Adrenal gland (tissue), 19 donors: ENCODE measurements at places on chromosomes 2 and 18. TPM values are rescaled to one million over a fixed set of nuclear protein-coding genes. Genes with fewer than 3 reads are reported as not detected.

GRCh38 chr2:56624181-56624580 lies 440.4 kb downstream of the CCDC85A start:
- no peaks in the 10 kb centered on the region for H3K27me3 ChIP-seq
- DNase-seq, result no peak
- H3K27ac ChIP-seq, result no peak overlapping the region
- no peak overlapping the region for H3K4me3 ChIP-seq
- H3K36me3 ChIP-seq, result no peaks in the 10 kb centered on the region
- no peaks in the 10 kb centered on the region for H3K4me1 ChIP-seq

Gene GRB14
- total RNA-seq, result 23.8 TPM

- no peak overlapping the region for H3K4me3 ChIP-seq
- peaks cover 13% of the 10 kb centered on the region for H3K4me1 ChIP-seq
- H3K27ac ChIP-seq, result no peak overlapping the region
These were observed 30.2 kb downstream of the PRKCE start for GRCh38 chr2:45681675-45682074.

Gene SP140
- 1.3 TPM for total RNA-seq

Gene KIF1A
- total RNA-seq, result 1.3 TPM

DNA sequence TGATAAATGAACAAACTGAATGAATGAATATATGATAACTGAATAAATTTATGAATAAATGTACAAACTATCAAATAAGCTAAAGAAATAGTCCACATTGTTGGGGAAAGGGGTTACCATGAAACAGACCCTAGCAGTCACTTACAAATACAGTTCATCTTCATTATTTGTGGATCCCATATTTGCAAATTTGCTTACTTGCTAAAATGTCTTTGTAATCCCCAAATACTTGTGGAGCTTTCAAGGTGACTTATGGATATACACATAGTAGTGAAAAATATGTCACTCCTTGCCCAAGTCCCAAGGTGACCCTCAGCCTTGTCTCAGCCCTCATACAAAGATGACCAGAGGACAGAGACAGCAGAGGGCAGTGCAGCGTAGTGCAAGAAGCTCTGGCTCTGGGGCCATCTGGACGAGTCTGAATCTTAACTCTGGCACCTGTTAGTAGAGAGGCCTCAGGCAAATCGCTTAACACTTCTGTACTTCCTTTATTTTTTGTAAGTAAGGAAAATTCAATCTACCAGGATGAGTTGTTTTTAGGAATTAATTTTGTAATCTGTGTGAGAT lies 3.1 kb downstream of the PAIP2B start:
- H3K36me3 ChIP-seq, result no peaks in the 10 kb centered on the region
- no peaks in the 10 kb centered on the region for H3K27me3 ChIP-seq
- no peaks in the 10 kb centered on the region for H3K4me1 ChIP-seq
- H3K27ac ChIP-seq, result no peak overlapping the region
- peak; percentile 58 for DNase-seq

DNA sequence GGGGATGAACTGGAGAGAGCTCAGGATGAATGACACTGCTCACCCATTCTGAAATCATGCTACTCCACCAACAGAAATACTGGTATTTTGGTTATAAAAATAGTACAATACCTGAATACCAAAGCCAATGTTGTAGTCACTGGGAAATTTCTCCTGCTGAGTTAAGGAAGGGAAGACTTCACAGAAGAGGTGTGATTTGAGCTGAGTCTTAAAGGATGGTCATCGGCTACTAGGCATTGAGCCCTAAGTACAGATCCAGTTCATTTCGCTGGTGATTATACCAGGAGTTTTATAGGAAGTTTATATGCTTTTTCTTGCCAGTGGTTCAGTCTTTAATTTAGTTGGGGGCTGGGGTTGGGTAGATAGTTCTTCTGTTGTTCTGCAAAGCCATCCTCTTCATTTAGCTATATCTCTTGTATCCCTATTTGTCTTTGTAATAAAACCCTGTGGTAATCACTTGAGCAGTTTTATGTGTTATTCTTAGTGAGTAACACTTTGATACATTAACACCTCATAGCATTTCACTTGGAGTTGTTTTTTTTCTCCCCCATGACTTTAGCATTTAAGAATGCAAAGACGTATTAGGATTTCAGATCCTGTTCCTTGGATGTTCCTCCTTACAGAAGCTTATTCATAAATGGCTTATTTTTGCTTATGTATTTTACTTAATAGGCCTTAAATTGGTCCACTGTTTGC lies 239.9 kb upstream of the FOSL2 start:
- no peaks in the 10 kb centered on the region for H3K36me3 ChIP-seq
- no peak overlapping the region for H3K4me3 ChIP-seq
- no peak overlapping the region for H3K27ac ChIP-seq
- no peaks in the 10 kb centered on the region for H3K27me3 ChIP-seq
- no peak for DNase-seq

- no peak overlapping the region for H3K27ac ChIP-seq
- DNase-seq, result no peak
- H3K27me3 ChIP-seq, result no peaks in the 10 kb centered on the region
- H3K36me3 ChIP-seq, result no peaks in the 10 kb centered on the region
These were observed 167.5 kb downstream of the ETAA1 start for GRCh38 chr2:67564626-67565025.

DNA sequence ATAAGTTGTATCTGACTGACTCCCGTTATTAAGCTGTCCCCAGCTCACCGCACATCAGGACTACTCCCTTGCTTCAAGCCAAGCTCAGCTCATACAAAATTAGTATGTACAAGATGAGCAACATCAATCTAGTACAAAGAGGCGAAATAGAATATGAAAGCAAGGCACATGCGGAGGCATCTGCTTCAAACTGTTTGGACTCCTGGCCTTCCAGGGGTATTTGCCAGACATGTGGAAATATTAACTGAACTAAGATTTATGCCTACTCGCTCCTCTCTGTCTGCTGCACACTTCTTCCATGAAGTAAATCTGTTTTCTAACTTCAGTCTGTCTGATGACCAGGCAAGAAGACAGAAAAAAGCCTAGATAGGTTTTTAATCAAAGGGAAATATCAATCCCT lies 499.8 kb downstream of the PID1 start:
- H3K27ac ChIP-seq, result no peak overlapping the region
- no peaks in the 10 kb centered on the region for H3K27me3 ChIP-seq
- peaks cover 9% of the 10 kb centered on the region for H3K4me1 ChIP-seq
- no peaks in the 10 kb centered on the region for H3K36me3 ChIP-seq
- no peak for DNase-seq
- H3K4me3 ChIP-seq, result no peak overlapping the region

- no peak overlapping the region for H3K4me3 ChIP-seq
- no peaks in the 10 kb centered on the region for H3K36me3 ChIP-seq
- H3K27ac ChIP-seq, result no peak overlapping the region
- H3K4me1 ChIP-seq, result no peaks in the 10 kb centered on the region
- DNase-seq, result no peak
These were observed 101.3 kb downstream of the TPO start for GRCh38 chr2:1514391-1515072.

- H3K4me3 ChIP-seq, result no peak overlapping the region
- H3K27ac ChIP-seq, result no peak overlapping the region
- H3K36me3 ChIP-seq, result no peaks in the 10 kb centered on the region
- DNase-seq, result no peak
These were observed 16.5 kb downstream of the SCLY start for GRCh38 chr2:238077292-238077691.

DNA sequence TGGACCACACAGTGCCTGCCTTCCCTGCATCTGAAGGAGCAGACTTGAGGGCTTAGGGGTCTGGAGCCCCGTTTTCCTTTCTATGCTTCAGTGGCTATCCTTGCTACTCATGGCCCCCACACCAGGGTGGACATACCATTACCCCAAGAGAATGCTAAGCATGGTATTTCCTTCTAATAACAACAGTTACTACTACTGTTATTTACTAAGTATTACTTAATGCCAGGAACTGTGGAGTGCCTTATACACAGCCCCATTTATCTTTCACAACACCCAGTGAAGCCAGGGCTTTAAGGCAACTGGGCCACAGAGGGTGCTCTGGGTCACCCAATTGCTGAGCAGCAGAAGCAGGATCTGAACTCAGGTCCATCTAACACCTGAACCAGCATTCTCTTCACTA lies 5.8 kb upstream of the PAX8 start:
- no peak overlapping the region for H3K4me3 ChIP-seq
- H3K4me1 ChIP-seq, result peaks cover 23% of the 10 kb centered on the region
- H3K27ac ChIP-seq, result peak overlapping the region; percentile 91

GRCh38 chr2:237500681-237501424 lies 13.8 kb downstream of the MLPH start:
- H3K27me3 ChIP-seq, result peaks cover 5% of the 10 kb centered on the region
- H3K27ac ChIP-seq, result no peak overlapping the region
- no peaks in the 10 kb centered on the region for H3K4me1 ChIP-seq
- no peak overlapping the region for H3K4me3 ChIP-seq
- no peaks in the 10 kb centered on the region for H3K36me3 ChIP-seq

DNA sequence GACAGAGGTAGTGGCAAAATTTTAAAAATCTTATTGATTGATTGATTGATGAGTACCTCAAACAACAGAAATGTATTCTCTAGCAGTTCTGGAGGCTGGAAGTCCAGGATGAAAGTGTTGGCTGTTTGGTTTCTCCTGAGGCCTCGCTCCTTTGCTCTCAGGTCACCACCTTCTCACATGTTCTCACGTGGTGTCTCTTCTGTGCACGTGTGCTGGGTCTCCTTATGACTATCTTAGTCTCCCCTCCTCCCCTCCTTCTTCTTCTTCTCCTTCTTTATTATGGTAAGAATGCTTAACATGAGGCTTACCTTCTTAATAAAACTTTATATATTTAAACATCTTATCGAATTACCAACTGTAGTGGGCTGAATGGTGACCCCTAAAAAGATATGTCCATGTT lies 446.0 kb upstream of the SPHKAP start:
- H3K4me3 ChIP-seq, result no peak overlapping the region
- H3K36me3 ChIP-seq, result no peaks in the 10 kb centered on the region
- H3K27ac ChIP-seq, result no peak overlapping the region
- no peak for DNase-seq
- H3K27me3 ChIP-seq, result no peaks in the 10 kb centered on the region
- no peaks in the 10 kb centered on the region for H3K4me1 ChIP-seq

DNA sequence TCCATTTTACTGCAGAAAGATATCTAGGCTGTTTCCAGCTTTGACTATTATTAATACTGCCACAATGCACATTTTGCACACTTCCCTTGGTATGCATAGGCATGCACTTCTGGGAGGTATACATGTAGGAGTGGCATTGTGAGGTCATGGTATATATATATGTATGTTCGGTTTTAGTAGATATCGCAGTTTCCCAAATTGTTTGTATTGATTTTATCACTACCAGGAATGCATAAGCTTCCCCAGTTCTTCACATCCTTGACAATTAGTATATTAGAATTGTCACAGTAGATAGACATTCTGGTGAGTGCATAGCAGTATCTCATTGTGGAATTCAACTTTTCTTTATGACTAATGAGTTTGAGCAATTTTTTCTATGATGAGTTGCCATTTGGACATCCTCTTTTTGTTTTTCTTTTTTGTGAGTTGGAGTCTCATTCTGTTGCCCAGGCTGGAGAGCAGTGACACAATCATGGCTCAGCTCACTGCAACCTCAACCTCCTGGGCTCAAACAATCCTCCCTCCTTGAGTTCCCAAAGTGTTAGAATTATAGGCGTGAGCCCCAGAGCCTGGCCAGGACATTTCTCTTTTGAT lies 4.2 kb upstream of the GRB14 start:
- H3K4me1 ChIP-seq, result peaks cover 7% of the 10 kb centered on the region
- H3K27ac ChIP-seq, result no peak overlapping the region
- no peak overlapping the region for H3K4me3 ChIP-seq
- DNase-seq, result no peak

Gene B3GNT7
- 2.2 TPM for total RNA-seq

DNA sequence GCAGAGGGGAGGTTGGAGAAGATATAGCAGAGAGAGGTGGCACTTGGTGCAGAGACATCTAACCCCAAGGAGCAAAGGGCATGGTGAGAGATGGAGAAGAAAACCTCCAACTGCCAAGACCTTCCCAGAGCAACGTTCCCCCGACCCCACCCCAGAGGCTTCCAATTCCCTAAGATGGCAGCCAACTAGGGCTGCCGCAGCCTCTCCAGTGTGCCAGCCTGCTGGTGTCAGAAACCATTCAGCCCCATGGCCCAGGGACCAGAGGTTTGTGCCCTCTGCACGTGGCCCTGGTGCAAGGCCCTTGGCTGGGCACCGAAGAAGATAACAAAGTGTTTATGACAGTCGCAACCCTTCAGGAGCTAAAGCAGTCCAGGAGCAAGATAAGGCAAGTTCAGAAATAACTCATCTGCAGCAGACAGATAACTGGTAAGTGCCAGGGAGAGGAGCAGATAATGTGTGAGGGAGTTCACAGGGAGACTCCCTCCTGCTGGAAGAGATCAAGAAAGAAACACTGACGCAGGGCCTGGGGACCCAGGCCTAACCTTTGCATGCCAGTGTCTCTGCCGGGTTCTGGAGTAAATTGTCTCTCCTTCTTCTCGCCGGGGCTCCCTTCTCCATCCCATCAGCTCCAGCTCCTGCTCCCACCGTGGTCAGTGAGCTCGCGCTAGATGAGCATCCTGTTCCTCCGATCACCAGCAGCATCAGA lies 66.1 kb upstream of the ID2 start:
- no peaks in the 10 kb centered on the region for H3K27me3 ChIP-seq
- no peak overlapping the region for H3K27ac ChIP-seq
- DNase-seq, result no peak
- H3K4me1 ChIP-seq, result no peaks in the 10 kb centered on the region
- H3K4me3 ChIP-seq, result no peak overlapping the region
- no peaks in the 10 kb centered on the region for H3K36me3 ChIP-seq

- H3K36me3 ChIP-seq, result no peaks in the 10 kb centered on the region
- peak; percentile 59 for DNase-seq
- H3K27me3 ChIP-seq, result no peaks in the 10 kb centered on the region
- H3K27ac ChIP-seq, result no peak overlapping the region
These were observed 44.6 kb downstream of the HAUS1 start for GRCh38 chr18:46148810-46149209.

Gene PTCD3
- 116 TPM for total RNA-seq

Gene SLC19A3
- total RNA-seq, result 0.41 TPM

DNA sequence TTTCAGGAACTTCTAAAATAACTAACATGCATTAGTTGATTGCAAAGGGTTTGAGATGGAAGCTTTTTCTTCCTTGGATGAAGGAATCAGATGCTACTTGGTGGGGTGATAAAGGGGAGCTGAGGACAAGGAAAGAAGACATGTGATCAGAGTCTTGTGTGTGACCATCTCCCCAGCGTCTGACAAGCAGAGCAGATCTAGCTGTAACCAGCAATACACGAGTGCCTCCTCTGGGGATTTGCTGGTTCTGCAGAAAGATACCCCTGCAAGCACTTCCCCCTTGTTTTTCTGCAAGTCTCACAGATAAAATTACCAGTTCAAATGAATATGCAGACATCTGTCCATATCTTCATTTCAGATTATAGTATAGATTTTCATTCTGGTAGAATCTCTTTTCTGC lies 2.7 kb downstream of the CDH7 start:
- no peak overlapping the region for H3K27ac ChIP-seq
- no peaks in the 10 kb centered on the region for H3K4me1 ChIP-seq
- no peak overlapping the region for H3K4me3 ChIP-seq
- H3K36me3 ChIP-seq, result no peaks in the 10 kb centered on the region
- peak; percentile 56 for DNase-seq
